ENCODE measurements at places on chromosomes 12 and 14.

- no peak for DNase-seq
Measured at GRCh38 chr12:52944683-52945388, 4.1 kb upstream of the KRT18 start.

DNA sequence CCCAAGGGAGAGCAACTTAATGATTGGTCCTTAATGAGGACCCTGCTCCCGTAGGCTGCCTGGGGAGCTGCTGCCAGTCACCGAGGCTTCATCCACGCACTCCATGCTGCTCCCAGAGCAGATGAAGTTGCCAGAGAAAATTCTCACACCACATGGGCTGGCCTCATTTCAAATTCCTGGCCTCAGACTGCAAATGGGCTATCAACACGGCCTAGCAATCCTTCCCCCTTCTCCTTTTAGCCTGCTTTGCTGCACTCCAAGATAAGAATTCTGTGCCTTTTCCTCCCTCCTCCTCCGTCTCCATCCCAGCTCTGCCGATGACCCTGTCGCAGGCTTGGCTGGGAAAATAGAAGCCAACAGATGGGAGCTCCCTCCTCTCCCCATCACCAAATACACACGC is 10.8 kb upstream of the DGLUCY start:
- no peak for DNase-seq

DNA sequence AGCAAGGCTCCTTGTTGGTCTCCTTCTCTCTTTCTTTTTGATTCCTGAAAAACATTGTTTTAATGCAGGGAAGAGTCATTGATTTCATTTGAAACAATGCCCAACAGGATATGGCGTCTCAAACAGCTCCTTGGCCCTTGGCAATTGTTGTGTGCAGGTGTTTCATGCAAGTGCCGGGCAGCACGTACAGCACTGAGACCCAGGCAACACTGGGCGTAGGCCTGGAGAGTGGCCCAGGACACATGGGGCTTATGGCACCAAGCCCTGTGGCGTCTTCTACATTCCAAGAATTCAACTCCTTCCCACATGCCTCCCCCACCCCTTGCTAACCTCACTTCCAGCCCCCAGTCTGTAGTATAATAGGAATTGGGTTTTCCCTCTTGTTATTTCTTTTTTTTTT is 230.4 kb downstream of the SPTSSA start:
- DNase-seq: no peak

GRCh38 chr12:107661830-107662229 is 23.8 kb upstream of the PWP1 start:
- no peak for DNase-seq

DNA sequence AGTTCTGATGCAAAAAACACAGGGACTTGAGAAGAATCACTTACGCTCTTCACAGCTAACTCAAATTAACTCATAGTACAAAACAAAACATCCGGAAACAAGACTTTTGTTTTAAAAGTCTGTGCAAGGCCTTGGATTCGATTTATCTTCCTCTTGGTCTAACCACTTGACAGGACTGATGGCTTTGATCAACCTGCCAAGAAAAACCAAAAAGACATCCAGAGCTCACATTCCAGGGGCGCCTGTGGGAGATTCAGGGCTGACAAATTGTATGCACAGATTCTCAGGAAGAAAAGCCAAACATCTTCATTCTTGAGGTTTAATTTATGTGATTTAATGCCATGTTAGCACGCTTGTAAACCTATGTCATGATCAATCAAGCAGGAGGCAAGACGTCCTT is 129.1 kb upstream of the TMCC3 start:
- no peak for DNase-seq

DNA sequence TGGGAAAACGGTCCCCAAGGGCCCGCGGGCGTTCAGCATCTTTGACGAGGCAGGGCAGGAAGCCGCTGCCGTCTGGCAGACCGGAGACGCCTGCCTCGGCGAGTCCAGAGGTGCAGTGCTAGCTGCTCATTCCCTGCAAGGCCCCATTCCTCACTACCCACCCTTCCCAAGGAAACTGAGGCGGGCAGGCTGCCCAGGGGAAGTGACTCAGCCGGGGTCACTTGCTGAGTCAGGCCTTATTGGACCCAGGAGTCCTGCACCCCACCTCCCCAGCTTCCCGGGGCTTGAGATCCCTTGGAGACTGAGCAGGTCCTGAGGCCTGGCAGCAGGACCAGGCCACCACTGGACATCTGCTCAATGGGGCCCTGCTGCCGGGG is 3.7 kb downstream of the SH2B3 start:
- DNase-seq: no peak

GRCh38 chr12:19844224-19844623 is 404.9 kb downstream of the AEBP2 start:
- no peak for DNase-seq

DNA sequence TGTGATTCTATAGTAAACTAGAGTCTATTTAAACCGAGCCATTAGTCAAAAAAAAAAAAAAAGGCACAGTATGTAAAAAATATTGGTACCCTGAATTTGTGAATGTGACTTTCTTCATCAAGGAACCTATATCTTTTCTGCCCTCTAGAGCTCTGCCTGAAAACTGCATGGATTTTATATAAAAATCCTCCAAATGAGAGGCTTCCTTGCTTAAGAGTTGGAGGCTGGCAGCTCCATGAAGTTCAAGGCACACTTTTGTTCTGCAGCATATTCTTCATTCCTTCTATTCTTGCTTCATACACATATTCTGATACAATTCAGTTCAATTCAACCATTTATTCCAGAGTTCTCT is 23.1 kb upstream of the NKX2-8 start:
- no peak for DNase-seq

DNA sequence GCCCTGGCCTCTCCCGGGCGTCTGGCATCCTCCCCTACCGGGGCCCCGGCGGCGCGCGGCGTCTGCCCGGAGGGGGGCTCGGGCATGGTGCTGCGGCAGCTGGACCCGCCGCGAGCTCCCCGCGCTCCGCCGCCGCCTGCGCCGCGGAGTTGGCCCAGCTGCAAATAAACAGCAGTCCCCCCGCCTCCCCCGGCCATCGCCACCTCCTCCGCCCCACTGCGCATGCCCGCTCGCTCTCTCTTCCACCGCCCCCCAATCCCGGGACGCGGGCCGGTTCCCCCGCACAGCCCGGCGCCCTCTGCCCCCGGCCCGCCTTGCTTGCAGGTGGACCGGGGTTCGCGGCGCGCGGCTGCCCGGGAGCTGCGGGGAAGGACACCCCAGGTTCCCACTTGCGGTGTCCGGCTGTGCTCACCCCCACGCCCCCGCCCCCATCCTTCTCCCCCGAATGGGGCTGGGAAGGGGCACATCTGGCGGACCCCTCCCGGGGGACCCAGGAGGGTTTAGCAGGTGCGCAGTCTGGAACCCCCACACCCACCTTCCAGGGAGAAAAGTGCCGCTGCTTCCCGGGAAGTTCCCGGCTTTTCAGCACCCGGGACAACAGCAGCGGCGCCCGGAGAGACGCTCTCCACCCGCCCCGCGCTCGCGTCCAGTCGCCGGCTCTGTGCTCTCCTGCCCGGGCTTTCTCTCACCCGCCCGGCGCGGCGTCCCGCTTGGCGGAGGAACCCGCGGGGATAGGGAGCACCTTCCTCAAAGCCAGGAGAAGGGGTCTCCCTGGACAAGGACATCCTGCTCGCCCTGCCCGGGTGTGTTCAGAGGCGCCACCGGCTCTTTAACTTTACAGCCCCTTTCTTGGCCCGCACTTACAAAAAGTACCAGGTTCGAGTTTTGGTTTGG is at the start of gene TMTC1:
TSS of gene TMTC1 (minus strand) at position 170 of the 894 bp plus-strand sequence. CDS start 191 bp downstream, outside the sequence.
- peak; percentile 39 for DNase-seq

- DNase-seq: no peak
Measured at GRCh38 chr12:50786498-50787231, 22.8 kb downstream of the ATF1 start.

DNA sequence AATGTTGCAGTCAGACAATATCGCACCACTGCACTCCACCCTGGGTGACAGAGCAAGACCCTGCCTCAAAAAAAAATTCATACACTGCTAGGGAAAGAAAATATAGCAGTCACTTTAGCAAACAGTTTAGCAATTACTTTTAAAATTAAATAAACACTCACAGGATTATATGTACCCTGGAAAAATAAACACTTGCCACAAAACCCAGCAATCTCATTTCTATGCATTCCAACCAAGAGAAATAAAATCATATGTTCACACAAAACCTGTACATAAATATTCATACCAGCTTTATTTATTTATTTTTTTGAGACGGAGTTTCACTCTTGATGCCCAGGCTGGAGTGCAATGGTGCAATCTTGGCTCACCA is 20.2 kb downstream of the ATXN2 start:
- DNase-seq: no peak

GRCh38 chr14:50947446-50947845 is 3.2 kb upstream of the PYGL start:
- DNase-seq: no peak

DNA sequence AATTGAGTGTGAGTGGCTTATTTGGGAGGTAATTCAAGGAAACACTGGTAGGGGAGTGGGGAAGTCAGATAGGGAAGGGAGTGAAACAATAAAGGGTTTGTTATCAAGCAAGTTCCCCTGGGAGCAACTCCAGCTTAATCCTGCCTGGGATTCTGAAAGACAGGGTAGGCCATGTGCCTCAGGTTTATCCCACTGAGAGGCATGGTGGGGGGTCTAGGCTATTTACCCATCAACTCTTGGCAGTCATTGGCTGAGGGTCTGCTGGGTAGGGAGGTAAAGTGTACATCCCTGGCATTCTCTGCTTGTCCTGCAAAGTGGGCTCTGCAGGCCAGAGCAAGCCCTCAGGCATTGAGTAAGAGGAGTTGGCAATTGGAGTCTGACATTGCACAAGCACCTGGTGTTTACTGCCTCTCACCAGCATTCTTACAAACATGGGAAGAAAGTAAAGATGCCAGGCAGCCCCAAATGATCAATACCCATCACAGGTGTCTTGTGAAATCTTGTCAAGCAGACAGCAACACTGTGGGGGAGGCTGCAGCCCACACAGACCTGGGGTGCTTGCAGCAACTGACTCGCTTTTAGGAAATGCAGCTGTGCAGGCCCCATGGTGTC is 169.3 kb downstream of the KTN1 start:
- DNase-seq: no peak

DNA sequence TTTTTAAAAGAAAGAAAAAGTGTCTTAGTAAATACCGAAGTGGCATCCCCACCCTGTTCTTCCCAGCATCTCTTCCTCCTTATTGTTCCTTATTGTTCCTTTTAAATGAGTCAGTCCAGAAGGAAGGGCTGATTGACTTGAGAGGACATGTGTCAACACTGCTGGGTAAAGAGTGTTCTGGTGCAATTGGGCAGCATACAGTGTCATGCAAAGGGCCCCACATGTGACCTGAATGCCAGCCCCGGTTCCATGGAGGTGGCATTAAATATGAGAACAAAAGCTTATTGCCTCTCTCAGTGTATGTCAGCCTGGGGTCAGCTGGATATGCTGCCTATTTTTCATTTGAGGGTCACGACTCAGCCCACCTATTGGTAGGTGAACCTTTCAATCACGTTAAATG is 58.9 kb upstream of the RIC8B start:
- DNase-seq: no peak

DNA sequence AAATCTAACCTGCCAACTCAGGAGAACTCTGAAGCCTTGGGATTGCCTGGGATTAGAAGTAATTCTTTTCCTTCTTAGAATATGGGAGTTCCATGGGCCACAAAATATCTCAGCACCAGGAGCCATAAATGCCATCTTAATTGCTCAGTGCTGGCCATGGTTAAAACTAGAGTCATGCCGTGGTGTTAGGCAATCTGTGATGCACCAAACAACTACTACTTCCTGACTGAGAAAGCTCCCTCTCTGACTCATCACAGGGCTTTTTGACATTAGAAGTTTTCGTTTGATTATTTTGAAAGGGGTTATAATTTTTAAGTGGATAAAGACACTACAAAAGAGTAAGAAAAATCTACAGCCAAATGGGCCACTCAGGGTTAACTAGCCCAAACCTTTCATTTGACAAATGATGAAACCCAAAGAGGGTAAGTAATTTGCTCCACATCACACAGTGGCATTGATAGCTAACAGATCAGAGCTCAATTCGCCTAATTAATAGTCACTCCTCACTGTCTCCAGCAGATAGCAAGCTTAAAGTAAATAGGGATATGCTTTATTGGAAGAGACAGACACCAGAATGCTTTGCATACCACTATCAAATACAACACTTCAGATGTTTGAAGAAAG is 377.3 kb downstream of the EMP1 start:
- no peak for DNase-seq

- no peak for DNase-seq
Measured at GRCh38 chr14:23141706-23142444, 22.8 kb upstream of the CEBPE start.

GRCh38 chr14:57847706-57848105 is 18.2 kb downstream of the SLC35F4 start:
- DNase-seq: no peak

- no peak for DNase-seq
Measured at GRCh38 chr12:88994971-88995370, 357.3 kb downstream of the DUSP6 start.

- DNase-seq: no peak
Measured at GRCh38 chr14:24259282-24260025, 3.5 kb downstream of the TGM1 start.

GRCh38 chr12:14426792-14427191 is 61.3 kb downstream of the ATF7IP start:
- no peak for DNase-seq

DNA sequence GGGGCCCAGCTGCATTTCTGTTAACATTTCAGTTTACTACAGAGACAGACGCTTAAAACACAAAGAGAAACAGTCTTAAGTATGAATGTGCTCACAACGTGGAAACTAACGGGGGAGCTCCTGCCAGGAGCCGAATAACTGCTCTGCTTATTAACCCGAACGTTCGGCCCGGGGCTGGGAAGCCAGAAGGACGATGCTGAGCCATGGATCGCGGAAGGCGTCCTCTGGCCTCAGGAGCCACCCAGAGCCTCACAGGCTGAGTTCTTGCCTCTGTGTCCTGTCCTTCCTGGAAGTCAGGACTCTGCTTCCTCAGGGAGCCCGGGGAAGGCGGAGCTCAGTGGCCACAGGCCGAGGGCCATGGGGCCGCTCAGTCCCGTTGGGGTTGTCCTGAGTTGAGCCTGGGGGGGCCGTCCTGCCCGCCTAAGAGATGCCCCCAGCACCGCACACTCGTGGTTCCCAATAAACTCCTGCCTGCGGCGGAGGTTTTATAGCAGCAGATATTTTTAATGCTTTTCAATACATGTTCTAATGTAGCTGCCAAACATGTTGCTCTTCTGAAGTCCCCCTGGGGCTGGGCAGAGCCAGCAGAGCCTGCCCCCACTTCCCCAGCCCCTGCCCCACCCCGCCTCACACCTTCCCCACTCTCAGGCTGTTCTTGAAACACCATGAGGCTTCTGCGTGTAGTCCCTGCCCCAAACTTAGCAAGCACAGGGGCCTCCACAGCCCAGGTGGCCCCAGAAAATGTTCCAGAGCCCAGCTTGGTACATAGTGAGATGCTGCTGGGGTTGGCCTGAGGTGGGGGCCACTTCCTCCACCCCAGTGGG is 3.4 kb upstream of the TEX22 start:
- DNase-seq: no peak

GRCh38 chr14:39157491-39157890 is 12.6 kb downstream of the TRAPPC6B start:
- DNase-seq: no peak

DNA sequence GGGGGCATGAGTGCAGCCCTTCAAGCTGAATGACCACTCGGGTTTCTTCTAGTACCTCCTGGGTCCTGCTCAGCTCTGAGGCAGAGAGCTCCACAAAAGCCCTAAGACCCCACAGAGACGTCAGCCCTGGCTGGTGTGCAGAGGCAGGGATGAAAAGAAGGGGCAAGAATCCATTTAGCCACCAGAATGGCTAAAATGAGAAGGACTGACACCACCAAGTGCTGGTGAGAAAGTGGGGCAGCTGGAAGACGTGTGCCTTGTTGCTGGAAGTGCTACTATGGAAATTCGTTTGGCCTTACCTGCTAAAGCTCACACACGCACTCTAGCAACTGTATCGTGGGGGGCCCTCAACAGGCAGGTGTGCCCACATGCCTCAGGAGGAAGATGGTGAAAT is 26.7 kb downstream of the RILPL1 start:
- DNase-seq: no peak
